ENCODE measurements at places on chromosomes 12 and 14.

DNA sequence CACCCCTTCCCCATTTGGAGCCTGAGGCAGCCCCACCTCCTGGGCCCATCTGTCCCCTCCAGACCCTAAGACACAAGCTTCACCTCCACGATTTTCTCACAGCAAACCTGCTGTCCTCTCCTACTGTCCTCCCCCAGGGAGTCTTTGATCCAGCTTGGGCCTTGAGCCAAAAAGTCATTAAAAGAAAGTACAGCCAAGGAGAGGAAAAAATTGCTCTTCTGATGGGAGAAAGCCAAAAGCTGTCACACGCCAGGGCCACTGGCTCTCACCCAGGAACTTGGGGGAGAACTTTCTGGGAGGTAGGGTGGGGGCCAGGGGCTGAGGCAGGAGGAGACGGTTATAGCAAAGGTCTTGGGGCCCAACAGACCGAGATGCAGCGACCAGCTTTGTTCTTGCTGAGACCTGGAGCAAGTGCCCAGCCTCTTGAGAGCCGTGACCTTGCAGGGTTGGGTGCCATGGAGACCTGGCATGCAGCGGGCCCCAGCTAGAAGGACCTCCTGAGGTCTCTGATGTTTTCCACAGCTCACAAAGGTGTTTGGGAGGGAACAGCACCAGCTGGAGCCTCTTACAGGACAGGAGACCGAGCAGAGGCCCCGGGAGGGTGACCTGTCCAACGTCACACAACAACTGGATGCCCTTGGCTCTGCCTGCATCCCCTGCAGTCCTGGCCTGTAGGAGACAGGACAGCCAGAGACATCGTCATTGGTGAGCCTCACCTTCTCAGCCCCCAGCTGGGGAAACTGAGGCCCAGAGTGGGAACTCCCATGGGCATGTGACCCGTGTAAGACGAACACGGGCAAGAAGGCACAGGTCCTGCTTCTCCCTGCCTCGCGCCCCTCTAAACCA, 124.5 kb downstream of the CALM1 start:
- DNase-seq: peak; percentile 46

DNA sequence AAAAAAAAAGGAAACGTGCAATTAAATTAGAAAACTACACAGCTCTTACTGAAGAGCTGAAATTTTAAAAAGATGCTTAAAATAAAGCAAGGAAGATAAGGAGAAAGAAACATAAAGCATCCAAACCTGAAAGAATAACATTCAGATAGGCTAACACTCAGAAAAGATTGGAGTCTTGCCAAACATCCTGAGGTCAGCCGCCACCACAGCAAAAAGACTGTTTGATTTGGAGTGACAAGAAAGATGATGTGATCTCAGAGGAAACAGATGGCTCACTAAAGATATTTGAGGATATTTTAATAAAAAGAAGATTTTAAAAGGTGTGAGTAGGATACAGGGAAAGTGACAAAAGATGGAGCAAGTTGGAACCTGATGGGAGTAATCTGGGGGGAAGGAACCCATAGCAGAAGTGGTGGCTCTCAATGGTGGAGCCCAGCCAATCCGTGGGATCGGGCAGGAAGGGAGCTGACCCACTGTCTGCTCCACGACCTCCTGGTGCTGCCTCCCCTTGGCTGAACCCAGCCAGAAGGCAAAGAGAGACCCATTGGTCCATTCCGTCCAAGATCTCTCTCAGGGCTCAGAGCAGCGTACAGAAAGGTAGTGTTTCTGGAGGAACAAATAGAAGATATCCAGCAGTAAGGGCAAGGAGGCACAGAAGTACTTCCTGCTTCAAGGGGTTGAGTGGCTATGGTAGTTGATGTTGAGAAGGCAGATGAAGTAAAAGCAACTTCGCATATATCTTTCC, 469.6 kb downstream of the RGS6 start:
- no peak for DNase-seq

GRCh38 chr14:100039903-100040302, 25.3 kb upstream of the EVL start:
- no peak for DNase-seq

- no peak for DNase-seq
Observed at GRCh38 chr12:69022674-69023073, 89.7 kb upstream of the CPM start.

DNA sequence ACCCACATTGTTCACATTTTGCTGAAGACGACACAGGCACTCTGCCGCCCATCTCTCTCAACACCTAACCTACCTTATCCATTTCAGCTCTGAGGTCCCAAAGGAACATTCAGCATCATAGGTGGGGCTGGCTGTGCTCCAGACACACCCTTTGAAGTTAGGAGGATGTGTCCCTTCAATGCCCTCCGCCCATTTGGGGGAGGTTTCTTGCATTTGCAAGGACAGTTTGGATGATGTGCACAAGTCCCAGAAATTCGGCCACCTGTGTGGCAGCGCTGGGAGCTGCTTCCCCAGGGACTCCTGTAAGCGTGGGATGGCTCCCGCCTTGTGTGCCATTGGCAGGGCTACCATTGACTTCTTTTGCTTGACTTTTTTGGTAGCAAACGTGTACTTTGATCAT, 113.8 kb downstream of the RIMBP2 start:
- DNase-seq: no peak

DNA sequence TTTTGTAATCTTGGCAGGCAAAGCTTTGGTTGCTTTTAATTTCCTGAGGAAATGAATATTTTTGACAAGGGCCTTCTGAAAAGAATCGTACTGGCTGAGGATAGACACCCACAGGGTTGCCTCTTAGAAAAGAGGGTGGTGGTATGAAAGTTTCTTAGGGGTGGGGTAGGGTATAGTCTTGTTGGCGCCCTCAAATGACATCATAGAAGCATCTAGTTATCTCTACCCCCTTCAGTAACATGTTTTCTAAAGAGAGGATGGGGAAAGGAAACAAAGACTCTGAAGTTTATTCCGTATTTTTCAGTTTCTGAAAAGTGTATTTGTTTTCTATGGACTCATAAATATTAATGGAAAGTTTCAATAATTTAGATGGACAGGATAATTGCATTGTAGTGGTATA, 13.7 kb downstream of the PRKCH start:
- no peak for DNase-seq

DNA sequence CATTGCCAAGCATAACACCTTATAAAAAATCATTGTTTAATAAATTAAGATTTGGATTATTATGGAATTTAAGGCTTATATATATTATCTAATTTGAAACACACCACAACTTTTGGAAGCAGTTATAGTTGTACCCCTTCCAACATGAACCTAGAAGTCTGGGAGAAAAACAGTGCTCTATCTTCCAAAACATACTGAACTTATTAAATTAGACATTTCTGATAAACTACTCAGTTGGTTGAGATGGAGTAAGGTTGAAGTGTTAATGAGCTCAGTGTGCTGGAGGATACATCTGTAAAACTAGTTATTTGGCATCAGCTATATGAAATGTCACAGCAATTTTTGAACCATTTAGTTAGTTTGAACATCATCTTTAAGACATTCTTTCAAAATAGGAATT, 227.4 kb downstream of the ALX1 start:
- DNase-seq: no peak

DNA sequence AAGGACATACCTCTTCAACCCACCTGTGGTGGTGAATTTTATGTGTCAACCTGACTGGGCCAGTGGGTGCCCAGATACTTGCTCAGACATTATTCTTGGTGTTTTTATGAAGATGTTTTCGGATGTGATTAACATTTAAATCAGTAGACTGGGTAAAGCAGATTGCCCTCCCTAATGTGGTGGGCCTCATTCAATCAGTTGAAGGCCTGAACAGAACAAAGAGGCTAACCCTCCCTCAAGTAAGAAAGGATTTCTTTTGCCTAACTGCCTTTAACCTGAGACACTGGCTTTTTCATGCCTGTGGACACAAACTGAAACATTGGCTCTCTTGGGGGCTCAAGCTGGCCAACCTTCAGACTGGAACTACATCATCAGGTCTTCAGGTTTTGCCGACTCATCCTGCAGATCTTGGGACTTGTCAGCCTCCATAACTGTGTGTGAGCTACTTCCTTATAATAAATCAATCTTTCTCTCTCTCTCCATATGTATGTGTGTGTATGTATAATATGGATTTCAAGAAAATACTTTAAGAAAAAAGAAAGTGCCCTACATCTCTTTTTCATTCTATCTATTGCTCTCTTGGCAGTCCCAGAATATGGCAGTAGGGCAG, 39.4 kb downstream of the RTN1 start:
- no peak for DNase-seq

DNA sequence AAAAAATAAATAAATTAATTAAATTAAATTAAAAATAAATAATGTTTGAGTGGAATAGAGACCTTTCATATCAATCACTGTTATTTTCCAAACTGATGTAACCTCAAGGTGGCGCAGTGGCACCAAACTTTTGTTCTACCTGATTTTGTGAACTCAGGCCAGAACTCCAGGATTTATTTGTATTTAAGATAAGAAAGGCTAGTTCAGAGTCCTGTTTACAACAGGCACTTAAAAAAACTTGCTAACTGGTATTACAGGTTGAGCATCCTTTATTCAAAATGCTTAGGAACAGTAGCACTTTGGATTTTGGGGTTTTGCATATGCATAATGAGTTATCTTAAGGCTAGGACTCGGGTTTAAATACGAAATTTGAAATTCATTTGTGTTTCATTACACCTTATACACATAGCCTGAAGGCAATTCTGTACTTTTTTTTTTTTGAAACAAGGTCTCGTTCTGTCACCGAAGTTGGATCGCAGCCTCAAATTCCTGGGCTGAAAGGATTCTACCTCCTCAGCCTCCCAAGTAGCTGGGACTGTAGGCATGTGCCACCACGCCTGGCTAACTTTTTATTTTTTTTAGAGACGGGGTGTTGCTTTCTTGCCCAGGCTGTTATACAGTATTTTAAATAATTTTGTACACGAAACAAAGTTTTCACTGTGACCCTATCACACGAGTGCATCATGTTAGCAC, 32.4 kb downstream of the YY1 start:
- DNase-seq: no peak

DNA sequence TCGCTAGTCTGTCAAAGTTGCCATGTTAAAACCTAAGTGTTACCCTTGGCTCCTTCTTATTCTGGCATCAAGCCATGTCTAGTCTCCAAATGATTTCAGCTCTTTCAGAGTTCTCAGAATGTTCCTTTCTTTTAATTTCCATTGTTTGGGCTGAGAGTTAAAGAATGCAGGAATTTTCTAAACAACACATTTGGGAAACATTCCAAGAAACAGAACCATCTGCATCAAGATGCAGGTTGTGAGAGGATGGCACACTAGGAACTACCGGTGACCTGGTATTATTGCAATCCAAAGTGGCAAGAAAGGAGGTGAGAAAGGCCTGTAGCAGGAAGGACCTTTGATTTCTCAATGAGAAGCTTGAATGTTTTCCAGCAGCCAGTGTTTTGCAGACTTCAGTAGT, 30.1 kb downstream of the SLC35F4 start:
- DNase-seq: no peak

DNA sequence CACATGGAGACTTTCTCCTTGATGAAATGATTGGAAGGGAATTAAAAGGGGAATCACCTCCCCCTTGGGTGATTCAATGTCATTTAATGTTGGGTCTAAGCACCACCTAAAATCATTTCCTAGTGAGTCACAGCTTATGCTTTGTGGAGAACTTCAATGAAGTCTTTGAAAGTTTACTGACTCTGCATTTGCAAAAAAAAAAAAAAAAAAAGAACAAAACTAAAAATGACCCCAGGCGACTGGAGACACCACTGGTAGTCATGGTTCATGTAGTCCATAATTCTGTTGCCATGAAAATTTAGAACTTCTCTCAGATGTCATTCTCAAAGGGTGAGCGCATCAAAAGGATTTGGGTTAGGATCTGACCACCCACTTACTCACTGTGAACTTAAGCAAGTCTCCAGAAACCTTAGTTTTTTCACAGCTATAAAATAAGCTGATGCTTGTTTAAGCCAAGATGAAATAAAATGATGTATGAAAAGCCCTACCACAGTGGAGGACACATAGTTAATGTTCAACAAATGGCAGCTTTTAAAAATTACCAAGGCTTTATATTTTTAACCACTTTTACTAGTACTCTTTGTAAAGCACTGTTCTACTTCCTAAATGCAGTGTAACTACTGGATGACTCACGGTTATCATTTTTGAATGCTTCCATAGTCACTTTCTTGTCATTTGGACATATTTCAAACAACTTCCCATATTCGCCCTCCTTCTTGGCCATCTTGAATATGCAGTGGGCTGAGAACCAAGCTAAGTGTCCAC, 18.1 kb upstream of the KSR2 start:
- no peak for DNase-seq

DNA sequence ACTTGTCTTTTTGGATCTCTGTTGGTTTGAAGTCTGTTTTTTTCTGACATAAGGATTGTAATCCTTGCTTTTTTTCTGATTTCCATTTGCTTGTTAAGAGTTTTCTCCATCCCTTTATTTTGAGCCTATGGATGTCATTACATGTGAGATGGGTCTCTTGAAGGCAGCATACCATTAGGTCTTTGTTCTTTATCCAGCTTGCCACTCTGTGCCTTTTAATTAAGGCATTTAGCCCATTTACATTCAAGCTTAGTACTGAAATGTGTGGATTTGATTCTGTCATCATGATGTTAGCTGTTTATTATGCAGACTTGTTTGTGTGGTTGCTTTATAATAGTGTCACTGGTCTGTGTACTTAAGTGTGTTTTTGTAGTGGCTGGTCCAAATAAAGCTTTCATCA, 100.0 kb downstream of the CCDC91 start:
- DNase-seq: no peak

- DNase-seq: no peak
Observed at GRCh38 chr12:69117566-69118266, 121.7 kb upstream of the CPSF6 start.

DNA sequence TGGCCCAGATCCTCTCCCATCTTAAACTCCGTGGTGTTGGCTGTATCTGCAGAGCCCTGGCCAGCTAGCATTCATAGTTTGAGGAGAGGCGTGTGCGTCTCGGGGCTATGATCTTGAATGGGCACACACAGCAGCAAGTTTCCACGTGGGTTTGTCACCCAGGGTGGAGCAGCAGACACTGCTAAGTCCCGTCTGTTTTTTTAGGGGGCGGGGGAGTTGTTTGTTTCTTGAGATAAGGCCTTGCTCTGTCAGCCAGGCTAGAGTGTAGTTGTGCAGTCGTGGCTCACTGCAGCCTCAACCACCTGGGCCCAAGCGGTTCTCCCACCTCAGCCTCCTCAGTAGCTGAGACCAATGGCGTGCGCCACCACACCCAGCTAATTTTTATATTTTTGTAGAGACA, 20.1 kb upstream of the TEX22 start:
- DNase-seq: no peak

Measured in T47D (cell line).